A673 (cell line): ENCODE measurements at places on chromosomes 5 and 9. TPM values are rescaled to one million over a fixed set of nuclear protein-coding genes. Genes with fewer than 3 reads are reported as not detected.

The ERP44 gene
- total RNA-seq: 14.4 and 16.8 TPM in 2 replicates

DNA sequence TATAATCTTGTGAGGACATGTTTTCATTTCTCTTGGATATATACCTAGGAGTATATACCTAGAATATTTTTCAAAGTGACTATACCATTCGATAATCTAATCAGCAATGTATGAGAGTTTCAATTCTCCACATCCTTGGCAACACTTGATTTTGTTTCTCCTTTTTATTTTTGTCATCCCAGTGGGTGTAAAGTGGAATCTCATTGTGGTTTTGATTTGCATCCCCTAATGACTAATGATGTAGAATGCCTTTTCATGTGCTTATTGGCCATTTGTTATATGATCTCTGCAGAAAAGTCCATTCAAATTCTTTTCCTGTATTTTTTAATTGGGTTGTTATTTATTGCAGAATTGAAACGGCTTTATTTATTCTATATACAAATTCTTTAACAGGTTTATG lies 15.2 kb downstream of the ZCCHC9 start:
- no peak for DNase-seq

The SPATA31C1 gene
- total RNA-seq: not detected in 2 replicates

DNA sequence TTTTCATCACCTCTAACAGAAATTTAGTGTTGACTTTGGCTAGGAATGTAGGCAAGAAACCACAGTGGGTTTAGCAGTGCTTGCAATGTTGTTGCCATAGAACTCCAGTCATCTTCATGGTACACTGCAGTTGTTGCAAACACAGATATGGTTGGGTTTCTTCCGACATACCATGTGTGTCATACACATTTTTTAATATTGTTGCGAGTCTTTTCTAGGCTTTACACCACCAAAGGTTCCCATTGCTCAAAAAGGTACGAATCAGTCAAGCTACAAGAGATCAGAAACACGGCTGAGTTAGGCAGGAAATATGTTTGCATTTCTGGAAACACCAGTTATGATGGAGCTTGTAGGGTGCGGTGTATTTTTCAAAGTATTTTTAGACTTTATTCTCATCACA lies 172.4 kb downstream of the SYK start:
- no peak for DNase-seq

GRCh38 chr5:94870511-94871183 lies 252.2 kb downstream of the SLF1 start:
- no peak for DNase-seq

The NPR2 gene
- total RNA-seq: 4.7 and 9.1 TPM in 2 replicates

The NMUR2 gene
- not detected in 2 replicates for total RNA-seq

- no peak for DNase-seq
These were observed 109.8 kb downstream of the NR6A1 start for GRCh38 chr9:124661271-124661670.

DNA sequence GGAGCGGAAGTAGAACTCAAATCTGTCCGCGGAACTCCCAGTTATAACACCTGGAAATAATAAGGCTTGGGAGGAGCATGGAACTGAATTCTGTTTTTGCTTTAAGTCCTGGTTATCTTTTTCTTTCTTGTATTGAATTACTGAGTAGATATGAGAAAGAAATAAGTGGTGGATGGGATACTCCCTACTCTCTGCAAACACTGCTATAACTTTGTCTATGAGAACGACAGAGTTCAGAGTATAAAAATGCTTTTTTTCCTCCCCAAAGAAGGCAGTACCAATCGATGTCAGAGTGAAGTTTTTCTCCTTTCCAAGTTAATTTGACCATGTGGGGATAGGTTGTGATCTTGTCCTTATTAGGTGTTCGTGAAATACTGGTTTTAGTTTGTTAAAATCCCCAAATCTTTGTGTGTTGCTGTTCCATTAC lies 1.2 kb downstream of the RIC1 start:
- peak; percentile 47 for DNase-seq

GRCh38 chr5:170357955-170358444 lies 31.2 kb downstream of the KCNMB1 start:
- DNase-seq: no peak

The ZNF483 gene
- total RNA-seq: 3.4 and 4.4 TPM in 2 replicates

- DNase-seq: no peak
These were observed 143.8 kb downstream of the MELK start for GRCh38 chr9:36716496-36716895.

The BARHL1 gene
- total RNA-seq: not detected in 2 replicates

The IL33 gene
- 1.6 and 3.3 TPM in 2 replicates for total RNA-seq

The CCL27 gene
- not detected in 2 replicates for total RNA-seq

DNA sequence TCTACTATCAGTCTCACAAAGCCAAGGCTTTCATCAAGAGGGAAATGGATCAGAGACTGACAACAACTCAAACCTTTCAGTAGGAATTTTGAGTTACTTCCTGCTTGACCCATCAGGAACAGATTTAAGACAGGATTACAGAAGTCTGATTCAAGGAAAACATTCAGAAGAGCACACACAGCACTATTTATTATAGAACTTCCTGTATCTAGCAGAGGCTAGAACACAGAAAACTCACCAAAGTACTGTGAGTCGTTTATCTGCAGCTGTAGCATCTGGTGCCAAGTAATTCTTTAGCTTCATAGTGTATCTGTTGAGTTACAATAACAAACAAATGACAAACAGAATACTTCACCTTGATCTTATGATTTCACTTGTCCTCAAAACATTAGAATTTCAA lies 13.8 kb downstream of the LEAP2 start:
- DNase-seq: no peak

- DNase-seq: peak; percentile 14
These were observed 194.1 kb downstream of the AOPEP start for GRCh38 chr9:94920420-94921091.

The PCDHGA12 gene
- total RNA-seq: 3.5 and 3.6 TPM in 2 replicates

GRCh38 chr5:61525512-61526206 lies 193.6 kb downstream of the ZSWIM6 start:
- no peak for DNase-seq

DNA sequence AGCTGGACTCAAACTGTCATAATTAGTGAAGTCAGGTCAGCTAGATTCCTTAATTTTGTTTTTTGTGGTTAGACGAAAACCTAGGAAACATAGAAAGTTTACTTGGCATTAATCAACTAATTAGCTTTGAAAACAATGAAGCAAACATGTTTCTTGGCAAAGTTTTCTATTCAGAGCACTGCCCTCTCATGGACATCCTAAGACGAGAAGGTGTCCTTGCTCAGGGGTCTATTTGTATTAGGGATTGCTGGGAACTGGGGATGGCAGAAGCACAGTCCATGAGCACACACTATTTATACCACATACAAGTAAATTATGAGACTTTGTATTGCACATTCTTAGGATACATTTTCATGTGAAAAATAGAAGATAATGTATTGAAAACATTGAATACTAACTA lies 49.7 kb downstream of the POC5 start:
- DNase-seq: peak; percentile 15

The PAEP gene
- total RNA-seq: not detected in 2 replicates

The GDNF gene
- 14.7 and 18.4 TPM in 2 replicates for total RNA-seq

DNA sequence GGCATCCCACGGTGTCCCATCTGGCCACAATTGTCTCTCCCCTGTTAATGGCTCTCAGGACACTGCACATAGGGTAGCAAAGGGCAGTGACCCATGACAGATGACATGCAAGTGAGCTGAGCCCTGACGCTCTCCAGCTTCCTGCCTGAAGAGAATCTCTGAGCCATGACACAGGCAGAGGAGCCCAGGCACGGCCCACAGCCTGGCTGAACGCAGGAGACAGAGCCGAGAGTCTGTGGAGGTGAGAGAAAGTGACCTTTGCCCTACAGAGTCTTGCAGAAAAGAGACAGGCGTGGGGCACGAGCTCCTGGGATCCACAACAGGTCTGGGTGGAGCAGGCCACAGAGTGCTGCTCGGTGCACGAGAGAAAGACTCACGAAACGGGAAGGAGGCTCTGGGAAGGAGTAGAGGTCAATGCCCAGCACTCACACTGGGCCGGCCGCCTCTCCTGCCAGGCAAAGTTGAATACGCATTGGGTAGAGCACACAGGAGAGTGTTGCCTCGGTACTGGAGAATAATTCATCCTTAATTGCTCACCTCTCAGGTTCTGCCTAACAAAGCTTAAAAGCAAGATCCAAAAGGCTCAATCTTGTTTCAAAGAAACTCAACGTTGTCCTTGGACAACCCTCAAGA lies 90.3 kb downstream of the MRPL36 start:
- no peak for DNase-seq

The DRD1 gene
- 0.77 and 0.85 TPM in 2 replicates for total RNA-seq

DNA sequence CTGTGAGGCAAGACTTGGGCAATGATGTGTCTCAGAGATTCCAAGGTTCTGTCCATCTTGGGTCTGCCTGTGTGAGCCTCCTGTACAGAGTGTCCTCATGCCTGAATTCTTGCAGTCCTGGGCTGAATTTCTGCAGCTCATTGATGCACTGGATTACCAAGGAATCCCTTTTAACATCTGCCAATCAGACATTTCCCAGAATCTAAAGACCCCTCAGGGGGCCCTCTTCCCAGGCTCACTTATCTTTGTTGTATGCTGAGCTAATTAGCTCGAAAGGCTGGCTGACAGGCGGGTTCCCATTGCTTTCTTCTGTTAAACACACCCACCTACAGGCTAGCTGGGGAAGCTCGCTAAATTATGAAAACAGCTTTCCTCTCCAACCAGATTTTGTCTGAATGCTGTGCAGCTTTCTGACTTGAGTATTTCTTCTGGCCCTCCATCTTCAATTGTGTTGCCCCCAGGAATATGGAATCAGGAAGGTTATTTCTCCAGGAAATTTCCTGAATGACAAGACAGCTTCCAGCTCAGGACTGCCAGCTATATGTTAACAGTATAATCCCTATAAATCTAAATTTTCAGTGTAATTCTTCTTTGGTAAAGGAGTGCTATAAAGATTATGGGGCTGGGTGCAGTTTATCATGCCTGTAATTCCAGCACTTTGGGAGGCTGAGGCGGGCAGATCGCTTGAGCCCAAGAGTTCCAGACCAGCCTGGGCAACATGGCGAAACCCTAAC lies at the start of gene LIX1:
Gene LIX1, minus strand, starts transcription at position 91 of the 734 bp plus-strand sequence. Its CDS starts 35 bp downstream, at position 56.
- DNase-seq: peak; percentile 86

DNA sequence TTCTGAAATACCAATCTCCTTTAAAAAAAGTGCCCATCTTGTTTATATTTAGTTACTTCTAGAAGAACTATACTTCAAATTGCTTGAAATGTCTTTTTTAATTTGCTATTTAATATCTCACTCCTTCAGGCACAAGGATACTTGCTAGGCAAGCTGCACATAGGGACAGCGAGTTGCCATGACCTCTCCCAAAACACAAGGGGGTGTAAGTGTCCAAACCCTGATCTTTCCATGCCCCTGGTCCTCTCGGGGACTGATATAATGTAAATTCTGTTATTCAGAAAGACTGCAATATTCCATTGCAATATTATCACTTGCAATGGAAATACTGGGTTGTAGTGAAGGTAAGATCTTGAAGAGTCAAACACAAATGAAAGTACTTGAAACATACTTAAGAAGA lies 480.4 kb downstream of the CETN3 start:
- DNase-seq: peak; percentile 27

DNA sequence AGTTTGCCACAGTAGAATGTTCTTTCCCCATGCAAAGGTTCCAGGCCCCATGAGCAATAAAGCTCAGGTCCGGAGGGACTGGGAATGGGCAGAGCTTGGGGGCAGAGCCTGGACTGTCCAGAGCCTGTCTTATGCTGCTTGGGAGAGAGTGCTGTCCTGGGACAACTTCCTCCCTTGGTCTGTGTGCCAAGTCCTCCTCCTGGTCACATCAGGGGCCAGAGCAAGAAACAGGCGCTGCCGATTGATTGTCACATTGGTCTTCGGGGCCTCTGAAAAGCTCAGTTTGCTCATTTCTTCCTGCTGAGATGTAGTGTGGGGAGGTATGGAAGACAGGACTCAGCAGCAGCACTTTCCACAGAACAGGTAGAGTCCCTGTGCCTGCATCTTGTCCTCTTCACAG lies 54.0 kb upstream of the FCN1 start:
- DNase-seq: no peak
